Right ventricle myocardium inferior (tissue), 1 donor: ENCODE measurements at places on chromosomes 5 and 9. TPM values are rescaled to one million over a fixed set of nuclear protein-coding genes. Genes with fewer than 3 reads are reported as not detected.

The CSNK1A1 gene
- 202 TPM for total RNA-seq

The INIP gene
- 17.0 TPM for total RNA-seq

The ARID3C gene
- total RNA-seq = not detected

The CNTNAP3 gene
- 7.4 TPM for total RNA-seq

The OTP gene
- not detected for total RNA-seq

The CSF1R gene
- 21.9 TPM for total RNA-seq

The SPATA31A3 gene
- total RNA-seq = not detected

The DPYSL3 gene
- 22.1 TPM for total RNA-seq

The ASPN gene
- 5.7 TPM for total RNA-seq

The SPATA31D4 gene
- total RNA-seq = not detected

The NEURL1B gene
- total RNA-seq = 37.1 TPM

DNA sequence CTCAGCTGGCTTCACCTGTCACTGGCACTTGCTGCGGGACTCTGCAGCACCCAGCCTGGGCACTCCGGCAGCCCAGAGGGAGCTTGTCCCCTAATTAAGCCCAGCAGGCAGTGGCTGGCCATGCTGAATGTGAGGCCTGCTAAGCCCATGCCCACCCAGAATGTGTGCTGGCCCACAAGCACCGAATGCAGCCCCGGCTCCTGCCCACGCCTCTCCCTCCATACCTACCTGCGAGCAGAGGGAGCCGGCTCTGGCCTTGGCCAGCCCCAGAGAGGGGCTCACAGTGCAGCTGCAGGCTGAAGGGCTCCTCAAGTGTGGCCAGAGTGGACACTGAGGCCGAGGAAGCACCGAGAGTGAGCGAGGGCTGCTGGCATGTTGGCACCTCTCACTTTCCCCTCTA, 32.4 kb upstream of the SUB1 start:
- peak; percentile 39 for DNase-seq

DNA sequence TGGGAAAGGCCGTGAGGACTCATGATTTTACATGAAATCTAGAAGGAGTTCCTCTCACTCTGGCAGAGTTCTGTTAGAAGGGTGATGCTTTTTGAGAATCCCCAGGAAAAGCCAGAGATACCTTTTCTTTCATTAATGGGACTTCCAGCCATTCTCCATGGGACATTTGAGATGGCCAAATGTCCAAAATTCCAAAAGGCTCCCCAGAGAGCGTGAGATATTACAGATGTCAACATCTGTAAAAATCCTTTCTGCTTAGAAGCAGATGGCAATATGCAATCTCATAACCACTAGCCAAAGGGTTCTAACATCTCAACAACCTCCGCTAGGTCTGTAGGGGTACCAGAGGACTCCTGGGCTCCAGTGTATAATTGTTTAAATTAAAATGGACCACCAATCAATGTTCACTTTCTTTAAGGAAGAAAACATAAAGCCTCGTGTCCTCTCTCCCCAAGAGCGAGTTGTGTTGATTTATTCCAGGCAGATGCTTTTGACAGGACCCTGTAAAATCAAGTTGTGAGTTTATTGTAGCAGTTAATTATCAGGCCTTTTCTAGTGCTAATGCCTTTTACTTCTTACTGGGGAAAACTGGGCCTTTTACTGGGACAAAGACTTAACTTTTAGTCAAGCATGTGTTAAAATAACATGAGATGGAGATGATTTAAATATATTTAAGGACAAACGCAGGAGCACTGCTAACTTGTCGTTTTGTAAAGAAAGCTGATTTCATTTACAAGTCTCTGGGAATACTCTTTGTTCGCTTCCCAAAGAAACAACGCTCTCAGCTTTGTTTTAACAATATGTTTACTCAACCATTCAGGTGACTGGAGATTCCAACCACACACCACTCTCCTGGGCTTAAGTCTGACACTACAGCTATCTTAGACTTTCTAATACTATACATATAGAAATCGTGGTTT, 4.8 kb downstream of the GAS1 start:
- DNase-seq = no peak

- DNase-seq = no peak
Observed at GRCh38 chr5:42579320-42579719, 156.1 kb downstream of the GHR start.

DNA sequence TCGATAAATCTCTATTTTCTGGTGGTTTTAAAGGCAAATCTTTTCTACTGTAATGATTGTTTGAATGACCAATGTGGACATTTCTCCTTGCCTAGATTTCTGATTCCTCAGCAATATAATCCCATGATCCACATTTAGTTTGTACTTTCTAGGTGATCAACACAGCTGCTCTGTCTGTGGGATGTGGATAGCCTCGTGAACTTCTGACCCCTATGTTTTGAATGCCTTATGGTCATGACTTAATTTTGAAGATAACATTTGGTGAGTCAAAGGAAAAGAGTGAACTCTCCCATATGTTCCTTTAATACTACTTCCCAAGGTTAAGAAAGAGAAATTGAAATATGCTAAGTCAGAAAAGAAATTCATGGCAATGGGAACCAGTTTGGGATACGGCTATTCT, 147.5 kb downstream of the CAVIN4 start:
- DNase-seq = no peak

GRCh38 chr9:113614843-113615648, 151.5 kb downstream of the RGS3 start:
- DNase-seq = peak; percentile 85

- no peak for DNase-seq
Observed at GRCh38 chr9:78089111-78089510, 57.5 kb upstream of the GNAQ start.

DNA sequence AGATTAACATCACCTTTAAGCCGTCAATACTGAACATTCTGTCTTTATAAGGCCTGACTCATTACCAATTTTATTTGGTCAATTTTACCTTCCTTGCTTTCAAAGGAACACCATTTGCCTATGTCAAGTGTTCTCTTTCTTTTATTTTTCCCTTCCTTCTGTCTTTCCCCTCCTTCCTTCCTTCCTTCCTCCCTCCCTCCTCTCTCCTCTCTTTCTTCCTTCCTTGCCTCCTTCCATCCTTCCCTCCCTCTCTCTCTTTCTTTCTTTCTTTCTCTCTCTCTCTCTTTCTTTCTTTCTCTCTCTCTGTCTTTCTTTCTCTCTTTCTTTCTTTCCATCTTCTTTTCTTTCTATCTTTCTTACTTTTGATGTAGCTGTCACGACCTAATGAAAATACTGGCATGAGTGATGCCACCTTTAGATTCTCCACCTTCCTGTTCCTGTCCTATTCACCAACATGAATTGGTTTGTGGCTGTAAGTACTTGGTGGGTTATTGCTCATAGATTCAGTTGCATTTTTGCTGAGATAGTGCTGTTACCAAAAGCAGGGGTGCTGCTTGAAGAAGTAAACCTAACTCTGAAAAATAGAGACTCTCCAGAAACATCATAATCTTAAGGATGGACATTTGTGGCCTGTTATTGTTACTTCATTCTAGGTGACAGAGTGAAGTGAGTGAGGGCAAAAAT, 33.8 kb downstream of the DOCK8 start:
- DNase-seq = no peak

- DNase-seq = no peak
Observed at GRCh38 chr9:99352826-99353225, 130.7 kb downstream of the SEC61B start.

DNA sequence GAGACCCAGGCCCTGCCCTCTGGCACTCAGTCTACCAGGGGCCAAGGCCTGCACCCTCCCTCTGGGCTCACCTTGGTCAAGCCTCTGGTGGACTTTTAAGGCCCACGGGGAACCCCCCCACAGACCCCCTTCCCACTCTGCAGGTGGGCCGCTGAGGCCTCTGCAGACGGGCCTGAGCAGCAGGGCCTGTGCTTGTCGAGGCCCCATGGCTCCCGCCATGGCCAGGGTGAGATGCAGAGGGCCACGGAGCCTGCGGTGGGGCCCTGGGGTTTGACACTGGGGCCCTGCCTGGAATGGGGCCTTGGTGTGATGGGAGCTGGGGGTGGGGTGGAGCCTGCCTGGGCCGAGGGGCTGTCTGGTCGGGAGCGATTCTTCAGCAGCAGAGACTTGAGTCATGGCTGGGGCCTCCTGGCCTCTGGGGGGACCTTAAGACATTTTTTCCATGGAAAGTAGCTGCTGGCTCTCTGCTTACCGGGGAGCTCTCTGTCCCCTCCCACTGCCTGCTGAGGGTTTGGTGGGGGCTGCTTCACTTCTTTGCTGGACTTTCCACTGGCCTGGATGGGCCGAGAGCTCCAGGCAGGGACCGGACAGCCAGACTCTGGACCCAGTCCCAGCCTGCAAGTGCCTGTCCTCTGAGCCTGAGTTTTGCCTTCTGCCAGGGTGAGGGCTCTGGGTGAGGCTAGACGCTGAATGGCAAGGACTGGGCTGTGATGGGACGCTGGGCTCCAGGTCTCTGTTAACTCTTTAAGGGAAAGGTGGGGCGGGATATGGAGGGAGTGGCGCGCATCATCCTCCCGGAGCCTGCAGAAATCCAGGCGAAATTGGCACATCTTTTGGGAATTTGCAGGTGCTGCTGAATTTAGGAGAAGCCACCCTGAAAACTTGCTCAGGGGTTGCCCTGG, 132.2 kb downstream of the RXRA start:
- peak; percentile 64 for DNase-seq

DNA sequence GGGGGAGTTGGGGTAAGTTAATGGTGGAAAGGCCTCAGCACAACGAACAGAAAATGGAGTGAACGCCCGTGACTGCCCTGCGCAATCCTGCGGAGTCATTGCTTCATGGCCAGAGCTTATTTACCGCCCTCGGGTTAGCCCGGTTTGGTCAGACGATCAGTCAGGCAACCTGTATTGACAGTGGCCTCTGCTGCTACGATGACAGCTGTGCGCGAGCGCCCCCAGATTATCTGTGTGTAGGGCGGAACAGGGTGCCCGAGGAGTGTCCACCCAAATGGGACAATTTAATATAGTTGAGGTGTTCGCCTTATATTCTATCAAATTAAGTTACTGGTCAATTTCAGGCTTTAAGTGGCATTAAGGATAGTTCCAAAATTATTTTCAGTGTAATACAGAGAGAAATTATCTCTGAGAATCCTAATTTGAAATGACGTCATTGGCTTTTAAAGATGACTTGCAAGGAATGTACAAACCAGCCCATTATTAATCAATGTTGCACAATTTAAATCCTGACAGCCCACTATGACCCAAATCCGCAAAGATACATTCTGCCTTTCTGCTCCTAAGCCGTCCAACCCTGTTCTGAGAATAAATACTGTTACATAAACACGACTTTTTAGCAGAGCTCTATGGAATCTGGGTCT, 879 bp upstream of the UBQLN1 start:
- peak; percentile 88 for DNase-seq

GRCh38 chr5:133438487-133438886, 173.9 kb downstream of the FSTL4 start:
- no peak for DNase-seq

- DNase-seq = no peak
Observed at GRCh38 chr5:65620021-65620420, 4.1 kb downstream of the TRIM23 start.

- peak; percentile 67 for DNase-seq
Observed at GRCh38 chr5:40260361-40260760, 419.4 kb upstream of the PTGER4 start.

GRCh38 chr9:88992556-88992955, 1.3 kb downstream of the S1PR3 start:
- no peak for DNase-seq

DNA sequence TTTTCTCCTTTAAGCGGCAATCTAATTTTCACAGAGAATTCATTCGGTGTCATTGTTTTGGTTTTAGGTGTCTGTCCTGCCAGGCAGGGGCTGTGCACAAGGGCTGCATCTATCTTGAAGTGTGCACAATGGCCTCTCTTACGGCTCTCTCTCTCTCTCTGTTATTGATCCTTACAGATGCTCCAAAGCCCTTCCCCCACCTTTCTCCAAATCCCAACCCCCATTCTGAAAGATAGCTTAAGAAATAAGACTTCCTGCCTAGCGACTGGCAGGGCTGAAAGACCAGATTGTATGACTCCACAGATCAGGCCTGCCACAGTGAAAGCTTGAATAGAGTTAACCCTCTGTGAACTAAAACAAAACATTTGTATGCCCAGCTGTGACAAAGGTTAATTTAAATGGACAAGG, 86.5 kb upstream of the NR5A1 start:
- no peak for DNase-seq

GRCh38 chr5:135161221-135161620, 127.2 kb upstream of the PITX1 start:
- DNase-seq = no peak

- DNase-seq = no peak
Observed at GRCh38 chr5:114101153-114101552, 260.7 kb upstream of the KCNN2 start.

DNA sequence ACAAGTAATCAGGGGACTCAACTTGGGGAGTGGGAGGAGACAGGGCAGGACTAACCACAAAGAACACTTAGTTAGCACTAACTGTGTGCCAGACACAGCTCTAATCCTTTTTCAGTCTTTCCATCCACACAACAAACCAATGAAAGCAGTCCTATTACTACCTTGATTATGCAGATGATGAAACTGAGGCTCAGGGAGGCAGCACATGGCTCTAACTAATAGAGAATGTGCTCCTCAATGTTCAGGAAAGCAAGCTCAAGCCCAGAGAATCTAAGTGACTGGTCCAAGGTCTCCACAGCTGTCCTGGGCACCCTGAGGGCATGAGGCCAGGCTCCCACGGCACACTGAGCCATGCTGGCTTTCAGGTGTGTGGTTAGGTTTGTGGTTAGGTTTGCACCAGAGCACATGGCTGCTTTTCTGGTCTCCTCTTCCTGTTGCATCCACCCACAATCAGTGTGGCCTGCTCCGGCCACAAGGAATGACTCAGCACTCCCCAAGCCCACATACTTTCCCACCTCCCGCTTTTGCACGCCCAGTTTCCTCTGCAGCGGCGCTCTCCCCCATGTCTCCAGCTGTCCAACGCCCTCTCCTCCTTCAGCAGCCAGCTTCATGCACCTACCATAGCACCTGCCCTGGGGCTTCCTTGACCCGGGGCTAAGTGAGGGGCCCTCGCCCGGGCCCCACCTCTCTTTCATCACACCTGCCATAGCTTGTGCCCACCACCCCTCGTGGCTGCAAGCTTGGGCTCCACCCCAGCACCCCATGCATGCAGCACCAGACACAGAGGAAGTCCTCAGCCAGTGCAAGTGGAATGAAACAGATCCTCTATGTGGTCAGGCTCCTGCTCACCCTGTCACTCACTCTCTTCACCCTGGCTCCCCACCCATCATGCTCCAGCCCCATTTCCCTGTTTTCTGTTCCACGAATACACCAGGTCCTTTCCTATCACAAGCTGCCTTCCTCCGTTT, 133.1 kb downstream of the GABBR2 start:
- DNase-seq = no peak

GRCh38 chr5:111830333-111830732, 73.3 kb upstream of the NREP start:
- no peak for DNase-seq

DNA sequence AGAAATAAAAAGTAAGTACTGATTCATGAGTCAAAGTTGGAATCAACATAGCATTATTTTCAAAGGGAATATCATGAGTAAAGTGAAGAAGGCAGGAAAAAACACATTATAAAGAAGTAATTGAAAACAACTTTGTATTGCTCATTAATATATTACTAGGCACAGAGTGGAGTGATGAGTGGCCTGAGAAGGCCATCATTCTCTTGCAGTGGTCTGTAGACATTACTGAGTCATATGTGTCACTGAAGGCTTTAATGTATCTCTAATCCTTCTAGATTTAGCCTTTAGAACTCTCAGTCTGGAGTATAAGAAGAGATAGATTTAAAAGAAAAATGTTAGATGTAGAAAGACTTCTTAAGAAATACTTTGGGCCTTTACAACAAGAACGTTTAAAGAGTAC, 881.4 kb downstream of the DNAH5 start:
- DNase-seq = no peak
